ENCODE measurements at places on chromosomes 4 and X.

DNA sequence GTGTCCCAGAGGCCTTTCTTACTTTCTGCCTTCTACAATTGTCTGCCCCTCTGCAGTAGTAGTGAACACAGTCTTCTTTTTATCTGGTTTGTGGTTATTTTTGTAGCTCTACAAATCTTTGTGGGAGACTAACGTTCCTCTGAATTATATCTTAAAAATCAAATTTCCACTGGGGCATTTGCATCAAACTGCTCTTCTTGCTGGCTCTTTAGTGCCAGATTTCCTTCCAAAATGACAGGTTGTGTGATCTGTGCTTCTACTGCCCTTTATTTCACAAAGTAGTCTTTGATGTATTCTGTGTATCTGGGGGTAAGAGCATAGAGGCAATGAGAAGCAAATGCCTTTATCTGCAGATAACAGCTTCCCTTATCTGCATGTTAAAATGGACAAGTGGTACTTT lies 34.5 kb downstream of the TSPAN7 start:
- DNase-seq, result no peak

GRCh38 chr4:165537028-165537648 lies 158.3 kb downstream of the CPE start:
- peak; percentile 89 for DNase-seq

DNA sequence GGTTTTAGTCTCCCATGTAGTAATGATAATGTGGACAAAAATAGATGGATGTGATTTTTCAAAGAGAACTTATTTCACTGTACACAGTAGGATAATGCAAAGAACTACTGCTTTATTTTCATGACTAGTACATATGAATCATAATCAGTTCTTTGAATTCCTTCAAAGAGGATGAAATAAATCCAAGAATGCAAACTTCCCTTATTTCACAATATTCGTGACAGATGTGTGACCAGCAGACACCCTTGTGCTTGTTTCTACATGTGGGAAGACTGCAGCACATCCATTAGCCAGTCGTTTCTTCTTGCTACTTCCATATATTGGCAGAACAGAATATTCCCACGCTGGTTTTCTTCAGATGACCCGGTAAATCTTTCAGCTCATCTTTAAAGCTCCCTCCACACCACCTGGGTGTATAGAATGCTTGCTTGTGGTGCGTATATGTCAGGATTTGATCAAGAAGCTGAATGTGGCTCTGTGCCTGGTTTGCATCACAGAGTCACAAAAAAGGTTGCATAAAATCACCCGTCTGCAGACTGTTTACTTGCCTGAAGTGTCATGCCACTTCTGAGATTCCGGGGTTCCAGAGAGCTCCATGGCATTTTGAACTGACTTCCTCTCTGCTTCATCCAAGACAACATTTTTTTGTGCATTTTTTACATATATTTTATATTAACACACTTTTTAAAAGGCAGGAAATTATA lies 47.7 kb upstream of the FAT4 start:
- DNase-seq, result no peak

GRCh38 chr4:156298230-156298629 lies 344.6 kb upstream of the CTSO start:
- peak; percentile 86 for DNase-seq

- DNase-seq, result no peak
Measured at GRCh38 chr4:139745111-139745639, 79.6 kb downstream of the MGST2 start.

- no peak for DNase-seq
Measured at GRCh38 chr4:87042986-87043820, 108.4 kb downstream of the AFF1 start.

GRCh38 chr4:174224550-174224949 lies 58.9 kb downstream of the FBXO8 start:
- DNase-seq, result no peak

DNA sequence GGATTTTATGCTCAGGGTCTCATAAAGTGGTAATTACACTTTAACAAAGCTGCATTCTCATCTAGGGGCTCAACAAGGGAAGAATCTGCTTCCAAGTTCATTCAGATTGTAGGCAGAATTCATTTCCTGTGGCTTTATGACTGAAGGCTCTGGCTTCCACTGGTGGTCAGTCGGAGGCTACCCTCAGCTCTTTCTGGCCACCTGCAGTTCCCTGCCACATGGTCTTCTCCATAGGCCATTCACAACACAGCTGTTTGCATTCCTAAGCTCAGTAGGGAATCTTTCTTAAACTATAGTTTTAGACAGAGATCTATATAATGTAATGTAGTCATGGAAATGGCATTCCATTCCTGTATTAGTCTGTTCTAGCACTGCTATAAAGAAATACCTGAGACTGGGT lies 973.0 kb upstream of the SLIT2 start:
- DNase-seq, result no peak

DNA sequence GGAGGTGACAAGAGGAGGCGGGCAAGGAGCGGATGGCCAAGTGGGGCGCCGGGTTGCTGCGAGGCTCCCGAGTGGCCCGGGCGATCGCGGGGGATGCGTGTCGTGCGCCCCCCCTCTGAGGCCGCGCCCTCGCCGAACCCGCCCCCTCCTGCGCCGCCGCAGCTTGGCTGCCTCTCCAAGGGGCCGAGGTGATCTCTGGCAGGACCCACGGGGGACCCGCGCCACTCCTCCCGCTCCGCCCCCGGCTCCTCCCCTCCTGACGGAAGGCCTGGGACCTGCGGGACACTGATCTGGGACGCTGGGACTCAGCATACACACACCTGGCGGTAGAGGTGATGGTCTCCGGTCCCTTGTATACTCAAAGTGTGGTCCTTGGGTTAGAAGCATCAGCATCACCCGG lies 21.9 kb upstream of the FAM47C start:
- DNase-seq, result no peak

- no peak for DNase-seq
Measured at GRCh38 chr4:157231525-157231924, 11.0 kb downstream of the GRIA2 start.

GRCh38 chrX:153717445-153717844 lies 6.7 kb downstream of the BCAP31 start:
- DNase-seq, result no peak

- DNase-seq, result no peak
Measured at GRCh38 chrX:96729053-96729452, 44.4 kb downstream of the DIAPH2 start.

DNA sequence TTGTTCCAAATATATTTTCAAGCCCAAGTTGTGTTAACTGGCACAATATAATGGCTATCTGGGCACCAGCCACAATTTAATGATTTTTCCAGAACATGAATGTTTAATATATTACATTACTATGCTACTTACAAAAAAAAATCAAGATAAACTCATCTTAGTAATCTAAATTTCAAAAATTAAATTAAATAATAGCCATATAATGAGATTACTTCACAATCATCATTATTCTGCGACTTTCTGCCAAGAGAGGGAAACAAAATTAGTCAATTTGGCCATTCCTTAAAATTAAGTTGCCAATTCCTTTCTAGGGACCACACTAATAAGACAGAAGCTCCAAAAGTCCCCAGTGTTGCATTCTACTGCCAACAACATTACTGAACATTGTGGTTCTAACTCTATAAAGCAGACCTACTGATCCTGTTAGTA lies 7.5 kb downstream of the NEK1 start:
- no peak for DNase-seq

GRCh38 chrX:19578956-19579355 lies 63.6 kb upstream of the MAP3K15 start:
- DNase-seq, result no peak
